ENCODE measurements at places on chromosomes 5 and 9.

DNA sequence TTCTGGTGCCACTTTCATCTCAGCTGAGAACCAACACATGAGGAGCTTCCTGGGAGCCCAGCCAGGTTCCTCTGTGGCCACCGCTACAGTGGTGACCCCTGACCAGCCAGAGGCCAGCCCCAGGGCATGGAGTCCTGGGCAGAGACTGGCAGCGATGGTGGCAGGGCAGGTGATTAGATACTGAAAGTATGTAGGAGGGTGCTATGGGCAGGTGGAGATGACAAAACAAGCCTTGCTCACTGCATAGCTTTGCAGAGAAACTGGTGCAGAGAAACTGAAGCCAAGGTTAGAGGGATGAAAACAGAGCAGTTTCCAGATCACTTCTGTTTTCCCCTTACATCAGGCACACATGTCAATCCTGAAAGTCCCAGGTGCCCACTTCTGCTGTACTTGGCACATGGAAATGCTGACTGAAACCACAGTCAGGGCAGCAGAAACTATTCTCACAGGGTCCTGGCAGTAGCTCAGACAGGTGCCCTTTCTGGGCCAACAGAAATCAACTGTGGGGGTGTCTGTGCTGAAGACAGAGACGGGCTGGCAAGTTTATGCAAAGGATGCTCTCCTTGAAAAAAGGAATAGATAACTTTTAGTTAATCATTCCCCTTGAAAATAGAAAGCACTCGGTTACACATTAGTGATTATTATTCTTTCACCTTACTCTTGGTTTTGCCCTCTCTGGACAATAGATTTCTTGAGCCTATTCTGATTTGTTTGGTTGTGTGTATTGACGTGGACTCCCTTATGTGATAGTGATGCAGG, 90.3 kb downstream of the ANKRD55 start:
- no peak for DNase-seq

DNA sequence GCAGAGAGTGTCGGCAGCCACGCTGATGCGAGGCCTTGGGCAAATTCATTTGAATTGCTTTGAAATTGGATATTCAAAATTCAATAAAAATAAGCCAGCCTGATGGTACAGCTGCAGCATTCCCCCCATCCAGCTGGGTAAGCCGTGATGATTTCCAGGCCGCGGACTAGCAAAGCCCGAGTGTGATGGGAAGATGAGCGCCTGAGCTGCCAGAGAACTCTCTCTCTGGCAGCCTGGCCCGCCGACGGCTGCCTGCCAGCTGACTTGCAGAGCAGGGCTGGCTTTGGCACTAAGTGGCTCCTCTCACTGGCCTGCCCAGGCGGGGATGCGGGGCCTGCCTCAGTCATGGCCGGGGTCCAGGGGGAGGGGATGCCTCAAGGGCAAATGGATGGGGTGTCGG, 268.3 kb upstream of the WWC1 start:
- no peak for DNase-seq

DNA sequence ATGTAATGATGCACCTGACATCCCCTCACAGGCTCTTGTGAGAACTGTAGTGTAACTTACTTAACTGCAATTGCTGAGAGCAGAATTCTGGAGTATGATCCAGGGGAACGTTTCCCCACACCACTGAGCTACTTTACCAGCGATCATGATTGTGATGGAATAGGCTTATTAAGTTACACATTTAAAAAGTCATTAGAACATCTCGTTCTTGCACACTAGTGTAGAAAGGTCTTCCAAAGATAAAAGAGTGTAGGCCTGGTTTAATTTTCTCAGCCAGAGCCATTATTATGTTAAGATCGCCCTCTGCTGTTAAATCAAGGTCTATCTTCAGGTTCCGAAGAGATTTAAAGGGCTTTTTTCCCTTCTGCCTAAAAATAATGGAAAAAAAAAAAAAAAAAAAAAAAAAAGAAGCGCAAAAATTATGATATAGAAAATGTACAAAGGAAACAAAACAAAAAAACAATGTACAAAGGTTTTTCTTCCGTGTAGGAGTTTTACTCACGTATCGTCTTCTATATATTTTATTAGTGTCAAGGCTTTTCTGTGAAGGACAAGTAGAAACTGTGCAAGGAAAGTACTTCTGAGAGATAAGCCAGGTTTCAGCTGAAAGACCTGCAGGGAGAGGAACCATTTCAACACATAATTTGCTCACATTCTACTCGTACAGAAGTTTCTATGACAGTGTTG, 18.6 kb upstream of the MOB3B start:
- no peak for DNase-seq

GRCh38 chr9:81592887-81593266, 96.5 kb downstream of the TLE1 start:
- DNase-seq, result no peak

DNA sequence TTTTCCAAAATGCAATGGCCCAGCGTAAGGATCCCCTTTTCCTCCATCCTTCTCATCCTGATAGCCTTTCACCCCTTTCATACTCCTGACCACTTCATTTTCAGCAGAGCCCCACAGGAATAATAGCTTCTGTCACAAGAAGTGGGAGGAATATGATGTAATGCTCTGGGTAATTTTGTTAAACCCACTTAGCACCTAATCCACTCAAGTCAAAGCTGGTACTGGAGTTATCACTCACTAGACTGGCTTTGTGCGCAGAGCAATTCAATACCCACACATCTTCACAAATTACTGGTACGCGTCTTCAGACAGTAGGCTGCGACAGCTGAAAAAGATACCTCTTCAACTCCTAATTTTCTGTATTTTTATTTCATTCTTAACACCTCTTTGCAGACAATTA, 2232.8 kb upstream of the WWC1 start:
- DNase-seq, result no peak
